ENCODE measurements at places on chromosomes 12 and 14.

- no peak for DNase-seq
Observed at GRCh38 chr12:25971654-25972041, 13.2 kb downstream of the RASSF8 start.

GRCh38 chr12:64192644-64193444, 29.3 kb downstream of the KICS2 start:
- no peak for DNase-seq

DNA sequence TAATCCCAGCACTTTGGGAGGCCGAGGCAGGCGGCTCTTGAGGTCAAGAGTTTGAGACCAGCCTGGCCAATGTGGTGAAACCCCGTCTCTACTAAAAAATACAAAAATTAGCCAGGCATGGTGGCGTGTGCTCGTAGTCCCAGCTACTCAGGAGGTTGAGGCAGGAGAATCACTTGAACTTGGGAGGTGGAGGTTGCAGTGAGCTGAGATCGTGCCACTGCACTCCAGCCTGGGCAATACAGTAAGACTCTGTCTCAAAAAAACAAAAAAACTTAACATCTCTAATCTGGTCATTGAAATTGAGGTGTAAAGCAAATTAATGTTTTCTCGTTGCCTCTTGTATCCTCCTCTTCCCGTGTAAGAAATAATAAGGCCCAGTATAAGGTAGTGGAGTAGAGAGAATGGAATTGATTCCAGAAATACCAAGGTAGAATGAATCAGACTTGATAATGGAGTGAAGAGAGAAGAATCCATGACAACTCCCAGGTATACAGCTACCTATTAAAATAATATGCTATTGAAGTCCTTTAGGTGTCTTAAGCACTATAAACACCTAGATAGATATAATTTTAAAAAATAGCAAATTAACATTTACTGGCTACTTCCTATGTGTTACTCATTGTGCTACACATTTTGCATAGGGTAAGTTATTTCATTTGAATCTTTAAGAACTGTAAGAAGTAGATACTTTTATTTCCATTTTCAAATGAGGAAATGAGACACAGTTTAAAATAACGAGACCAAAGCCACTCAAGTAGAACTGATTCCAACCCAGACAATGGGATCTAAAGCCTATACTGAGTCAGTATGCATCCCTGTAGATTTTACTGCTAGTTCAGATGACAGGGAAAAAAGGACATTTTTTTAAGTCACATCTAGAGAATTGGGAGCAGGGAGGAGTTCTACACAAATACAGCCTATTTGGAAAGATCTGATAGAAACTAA, 23.2 kb downstream of the RAP1B start:
- no peak for DNase-seq

- no peak for DNase-seq
Observed at GRCh38 chr14:53064475-53064874, 88.6 kb downstream of the DDHD1 start.

- peak; percentile 38 for DNase-seq
Observed at GRCh38 chr12:69719336-69720316, 19.0 kb upstream of the RAB3IP start.

DNA sequence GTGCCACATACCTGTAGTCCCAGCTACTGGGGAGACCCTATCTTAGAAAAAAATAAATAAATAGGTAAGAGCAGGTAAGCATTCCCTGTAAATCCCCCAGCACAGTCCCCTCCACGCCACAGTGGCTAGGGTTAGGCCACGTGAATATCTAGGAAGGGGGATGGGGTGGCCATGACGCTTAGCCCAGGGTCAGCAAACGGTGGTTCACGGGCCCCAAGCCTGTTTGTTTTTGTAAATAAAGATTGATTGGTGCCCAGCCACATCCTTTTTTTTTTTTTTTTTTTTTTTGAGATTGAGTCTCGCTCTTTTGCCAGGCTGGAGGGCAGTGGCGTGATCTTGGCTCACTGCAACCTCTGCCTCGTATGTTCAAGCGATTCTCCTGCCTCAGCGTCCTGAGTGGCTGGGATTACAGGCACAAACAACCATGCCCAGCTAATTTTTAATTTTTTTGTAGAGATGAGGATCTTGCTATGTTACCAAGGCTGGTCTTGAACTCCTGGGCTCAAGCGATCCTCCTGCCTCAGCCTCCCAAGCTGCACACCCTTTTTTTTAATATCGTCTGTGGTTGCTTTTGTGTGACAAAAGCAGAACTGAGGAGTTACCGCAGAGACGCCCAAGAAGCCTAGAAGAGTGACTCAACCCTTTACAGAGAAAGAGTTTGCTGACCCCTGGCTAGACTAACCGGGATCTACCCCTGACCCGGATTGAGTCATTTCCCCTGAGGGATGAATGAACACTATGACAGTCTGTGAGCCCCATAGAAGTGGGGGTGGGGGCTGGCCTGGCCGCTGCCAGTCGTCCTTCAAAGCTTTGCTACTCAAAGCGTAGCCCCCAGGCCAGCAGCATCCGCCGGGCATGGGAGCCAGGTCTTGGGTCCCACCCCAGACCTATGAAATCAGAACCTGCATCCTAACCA, 113.7 kb upstream of the NCOR2 start:
- DNase-seq = peak; percentile 91

DNA sequence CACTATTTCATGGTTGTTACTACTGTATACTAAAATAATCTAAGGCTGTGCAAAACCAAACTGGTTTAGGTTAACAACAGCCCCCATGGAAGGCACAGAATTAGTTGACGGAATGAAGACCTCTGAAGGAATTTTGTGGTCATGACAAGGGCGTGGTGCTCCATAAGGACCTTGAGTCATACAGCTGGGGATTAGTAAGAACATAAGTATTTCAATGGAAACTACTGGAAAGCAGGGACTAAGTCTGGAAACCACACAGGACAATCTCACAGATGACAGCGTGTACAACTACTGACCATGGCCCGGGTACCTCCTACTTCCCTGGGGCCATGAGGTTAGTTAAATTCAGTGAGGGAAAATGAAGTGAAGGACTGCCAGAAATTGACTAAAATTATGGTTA, 98.5 kb upstream of the PLEKHA5 start:
- DNase-seq = peak; percentile 69

DNA sequence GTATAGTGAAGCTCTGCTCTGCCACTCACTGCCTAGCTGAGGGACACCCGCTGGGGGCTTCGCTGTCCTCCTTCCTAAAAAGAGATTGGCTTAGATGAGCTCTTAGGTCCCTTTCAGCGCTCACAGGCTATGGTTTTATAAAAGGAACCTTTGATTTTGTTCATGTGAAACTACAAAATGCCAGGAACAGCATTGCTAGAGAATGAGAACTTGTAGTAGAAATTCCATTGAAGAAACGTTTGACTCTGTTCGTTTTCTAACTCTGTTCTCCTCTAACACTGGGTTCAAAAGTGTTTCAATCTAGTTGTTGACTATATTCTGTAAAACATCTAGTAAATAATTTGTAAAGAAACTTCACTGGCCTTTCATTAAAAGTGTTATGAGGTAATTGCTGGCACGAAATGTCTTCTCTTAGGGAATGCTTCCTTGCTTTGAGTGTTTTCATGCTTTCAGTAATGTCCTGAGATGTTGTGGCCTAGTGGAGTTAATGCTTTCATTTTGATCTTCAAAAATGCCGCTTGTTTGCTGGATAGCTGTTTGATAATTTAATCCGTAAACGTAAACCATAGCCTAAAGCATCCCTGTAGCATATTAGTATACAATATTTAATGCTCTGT, 1.6 kb downstream of the MARK3 start:
- no peak for DNase-seq

DNA sequence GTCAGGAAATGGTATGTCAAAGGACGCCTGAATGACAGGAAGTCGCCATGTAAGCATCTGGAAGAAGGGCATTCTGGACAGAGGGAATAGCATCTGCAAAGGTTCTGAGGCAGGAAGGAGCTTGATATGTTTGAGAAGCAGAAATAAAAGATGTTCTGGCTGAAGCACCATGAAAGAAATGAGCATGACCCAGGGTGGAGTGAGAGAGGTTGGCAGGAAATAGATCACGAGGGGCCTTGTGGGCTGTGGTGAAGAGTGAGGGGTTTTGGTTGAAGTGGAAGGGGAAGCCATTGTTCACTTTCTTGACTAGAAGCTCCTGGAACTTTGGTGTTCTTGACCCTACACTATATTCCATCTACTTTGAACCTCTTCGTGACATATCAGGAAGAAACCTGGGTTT, 99.4 kb upstream of the PARP11 start:
- DNase-seq = no peak

DNA sequence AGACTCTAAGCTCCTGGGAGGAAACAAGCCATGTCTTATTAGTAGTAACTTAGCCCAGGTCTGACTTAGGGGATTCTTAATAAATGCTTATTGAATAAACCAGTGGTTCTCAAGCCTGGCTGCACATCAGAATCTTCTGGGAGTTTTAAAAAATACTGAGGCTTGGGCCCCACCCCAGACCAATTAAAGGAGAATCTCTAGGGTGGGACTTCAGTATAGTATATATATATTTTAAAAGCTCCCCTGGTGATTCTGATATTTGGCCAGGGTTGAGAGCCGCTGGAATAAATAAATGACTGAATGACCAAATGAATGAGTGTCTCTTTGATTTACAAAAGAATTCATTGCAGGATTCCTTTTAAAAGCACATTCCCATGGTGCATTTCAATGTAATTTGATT, 151.5 kb upstream of the GSC start:
- no peak for DNase-seq

- DNase-seq = peak; percentile 34
Observed at GRCh38 chr12:102631274-102631673, 150.9 kb upstream of the IGF1 start.

DNA sequence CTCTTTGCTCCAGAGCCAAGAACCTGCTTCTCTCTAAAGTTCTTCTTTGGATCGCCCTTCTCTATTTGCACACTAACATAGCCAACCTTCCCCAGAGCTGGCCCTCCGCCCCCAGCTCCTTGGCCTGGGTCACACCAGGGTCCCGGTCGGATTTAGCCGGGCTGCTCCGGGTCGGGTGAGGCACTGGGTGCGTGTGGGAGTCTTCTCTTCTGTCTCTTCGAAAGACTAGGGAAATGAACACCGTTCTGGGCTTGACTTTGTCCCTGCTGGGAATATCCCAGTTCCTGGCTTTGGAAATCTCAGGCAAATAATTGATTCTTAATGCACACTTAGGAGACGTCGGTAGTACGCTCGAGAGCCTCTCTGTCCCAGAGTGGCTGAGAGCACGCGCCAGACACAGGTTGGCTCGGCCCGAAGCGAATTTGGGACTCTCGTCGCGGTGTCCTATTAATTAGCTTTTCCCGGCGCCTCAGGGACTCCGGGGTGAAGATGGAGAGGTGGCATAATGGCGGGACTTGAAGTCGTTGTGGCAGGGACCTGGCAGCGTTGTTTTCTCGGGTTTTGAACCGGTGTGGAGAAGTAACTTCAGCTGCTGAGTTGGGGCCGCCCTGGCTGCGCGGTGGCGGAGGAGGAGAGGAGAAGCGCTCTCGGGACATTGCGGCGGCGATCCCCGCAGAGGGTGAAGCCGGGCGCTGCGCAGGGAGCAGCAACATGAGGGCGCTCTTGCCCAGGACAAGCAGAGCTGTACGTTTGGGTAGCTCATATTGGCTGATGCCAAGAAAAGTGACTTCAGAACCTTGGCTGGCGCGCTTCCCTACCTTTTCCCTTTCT, 7.5 kb downstream of the FOXG1 start:
- no peak for DNase-seq

- no peak for DNase-seq
Observed at GRCh38 chr14:56891226-56891625, 80.9 kb upstream of the OTX2 start.

GRCh38 chr14:47240748-47241437, 434.5 kb downstream of the MDGA2 start:
- no peak for DNase-seq

GRCh38 chr12:124673801-124674617, 106.6 kb upstream of the NCOR2 start:
- DNase-seq = no peak

GRCh38 chr12:63935361-63935760, 90.9 kb downstream of the SRGAP1 start:
- DNase-seq = no peak

DNA sequence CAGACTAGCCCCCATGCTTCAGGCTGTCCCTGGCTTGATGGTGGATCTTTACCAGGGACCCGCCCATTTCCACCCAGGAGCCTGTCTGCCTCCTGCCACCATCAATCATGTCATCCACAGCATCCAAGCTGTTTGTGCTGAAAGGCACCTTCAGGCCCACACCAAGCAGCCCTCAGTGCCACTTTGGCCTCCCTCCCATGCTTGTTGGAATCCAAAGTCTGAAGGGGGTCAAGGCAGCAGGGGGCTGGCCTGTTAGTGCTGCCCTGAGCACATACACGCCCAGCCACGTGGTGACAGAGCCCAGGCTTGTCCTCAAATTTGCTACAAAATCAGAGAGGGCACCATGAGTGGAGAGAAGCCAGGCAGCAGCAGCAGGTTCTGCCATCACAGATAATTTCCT, 1146.8 kb downstream of the FSCB start:
- no peak for DNase-seq

- peak; percentile 34 for DNase-seq
Observed at GRCh38 chr12:128801879-128802391, 21.8 kb downstream of the SLC15A4 start.

DNA sequence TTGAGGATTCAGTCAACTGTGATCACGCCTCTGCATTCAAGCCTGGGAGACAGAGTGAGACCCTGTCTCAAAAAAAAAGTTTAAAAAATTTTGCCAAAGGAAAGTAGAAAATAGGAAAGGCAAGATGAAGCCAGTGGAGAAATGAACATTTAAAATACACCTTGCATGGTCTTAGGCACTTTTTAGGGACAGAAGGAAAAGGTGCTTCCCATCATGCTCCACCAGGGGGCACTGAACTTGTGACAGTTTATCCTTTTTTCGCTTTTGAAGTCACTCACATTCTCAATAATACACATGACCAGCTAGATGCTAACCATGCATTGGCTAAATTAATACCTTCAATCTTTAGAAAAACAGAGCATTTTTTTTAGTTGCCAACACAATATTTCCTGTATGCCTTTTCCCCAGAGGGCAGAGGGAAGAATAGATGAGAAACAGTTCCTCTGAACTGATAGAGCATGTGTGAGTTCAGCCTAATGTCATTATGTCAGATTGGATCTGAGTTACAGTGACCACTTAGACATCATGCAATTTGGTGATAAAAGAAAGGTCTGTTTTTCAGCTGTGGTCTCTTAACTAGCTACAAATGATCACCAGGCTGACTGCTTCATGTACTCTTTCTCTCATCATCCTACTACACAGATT, 221.8 kb upstream of the SSTR1 start:
- DNase-seq = peak; percentile 72

DNA sequence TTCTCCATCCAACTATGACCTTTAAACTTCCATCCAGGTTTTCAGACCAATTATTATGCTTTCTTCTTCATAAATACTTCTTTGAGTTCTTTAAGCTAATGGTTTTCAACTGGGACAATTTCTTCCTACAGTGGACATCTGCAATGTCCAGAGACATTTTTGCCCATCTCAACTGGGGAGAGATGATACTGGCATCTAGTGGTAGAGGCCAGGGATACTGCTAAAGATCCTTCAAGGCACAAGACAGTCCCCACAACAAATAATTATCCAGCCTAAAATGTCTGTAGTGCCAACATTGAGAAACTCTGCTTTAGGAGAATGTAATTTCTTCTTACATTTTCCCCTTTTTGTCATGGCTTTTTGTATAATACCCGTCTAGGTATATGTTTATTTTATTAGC, 10.6 kb downstream of the TRHDE start:
- DNase-seq = peak; percentile 39

Measured in MCF 10A (cell line).